ENCODE measurements at places on chromosomes 2 and 18. TPM values are rescaled to one million over a fixed set of nuclear protein-coding genes. Genes with fewer than 3 reads are reported as not detected.

- DNase-seq = no peak
Observed at GRCh38 chr2:194105358-194105757, 1551.7 kb upstream of the SLC39A10 start.

DNA sequence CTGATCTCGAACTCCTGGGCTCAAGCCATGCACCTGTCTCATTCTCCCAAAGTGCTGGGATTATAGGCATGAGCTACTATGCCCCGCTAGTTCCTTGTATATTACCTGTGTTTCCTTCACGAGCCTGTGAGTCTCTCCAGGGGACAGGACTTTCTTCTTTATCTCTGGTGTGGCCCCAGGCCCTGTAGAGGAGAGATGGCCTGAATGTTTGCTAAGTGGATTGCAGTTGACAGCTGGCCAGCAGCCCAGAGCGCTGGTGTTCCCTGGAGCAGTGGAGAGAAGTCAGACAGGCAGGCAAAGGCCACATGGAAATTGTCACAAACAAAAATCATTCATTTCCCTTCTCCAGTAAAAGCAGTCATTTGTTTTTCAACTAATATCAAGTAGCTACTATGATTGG lies 17.9 kb downstream of the LPIN1 start:
- no peak for DNase-seq

- DNase-seq = no peak
Observed at GRCh38 chr18:37607281-37607680, 41.7 kb upstream of the CELF4 start.

DNA sequence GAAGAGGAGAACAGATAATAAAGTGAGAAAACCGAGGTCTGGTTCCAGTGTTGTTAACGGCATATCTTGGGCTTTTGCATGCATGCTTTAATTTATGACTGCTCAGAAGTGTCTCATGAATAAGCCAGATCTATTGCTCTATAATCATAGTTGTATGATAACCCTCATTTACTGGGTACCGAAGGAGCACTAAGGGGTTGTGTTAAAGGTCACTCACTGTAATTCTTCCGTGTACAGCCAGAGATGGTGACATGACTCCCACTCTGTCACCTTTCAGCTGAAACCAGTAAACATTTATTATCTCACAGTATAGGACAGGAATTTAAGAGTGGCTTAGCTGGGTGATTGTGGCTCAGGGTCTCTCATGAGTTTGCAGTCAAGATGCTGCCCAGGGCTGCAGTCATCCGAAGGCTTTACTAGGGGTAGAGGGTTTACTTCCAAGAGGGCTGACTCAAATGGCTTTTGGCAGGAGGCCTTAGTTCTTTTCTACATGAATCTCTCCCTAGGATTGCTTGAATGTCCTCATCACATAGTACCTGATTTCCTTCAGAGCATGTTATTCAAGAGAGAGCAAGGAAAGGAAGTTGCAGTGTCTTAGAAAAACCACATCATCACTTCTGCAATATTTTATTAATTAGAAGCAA lies 107.0 kb downstream of the NAB1 start:
- peak; percentile 56 for DNase-seq

DNA sequence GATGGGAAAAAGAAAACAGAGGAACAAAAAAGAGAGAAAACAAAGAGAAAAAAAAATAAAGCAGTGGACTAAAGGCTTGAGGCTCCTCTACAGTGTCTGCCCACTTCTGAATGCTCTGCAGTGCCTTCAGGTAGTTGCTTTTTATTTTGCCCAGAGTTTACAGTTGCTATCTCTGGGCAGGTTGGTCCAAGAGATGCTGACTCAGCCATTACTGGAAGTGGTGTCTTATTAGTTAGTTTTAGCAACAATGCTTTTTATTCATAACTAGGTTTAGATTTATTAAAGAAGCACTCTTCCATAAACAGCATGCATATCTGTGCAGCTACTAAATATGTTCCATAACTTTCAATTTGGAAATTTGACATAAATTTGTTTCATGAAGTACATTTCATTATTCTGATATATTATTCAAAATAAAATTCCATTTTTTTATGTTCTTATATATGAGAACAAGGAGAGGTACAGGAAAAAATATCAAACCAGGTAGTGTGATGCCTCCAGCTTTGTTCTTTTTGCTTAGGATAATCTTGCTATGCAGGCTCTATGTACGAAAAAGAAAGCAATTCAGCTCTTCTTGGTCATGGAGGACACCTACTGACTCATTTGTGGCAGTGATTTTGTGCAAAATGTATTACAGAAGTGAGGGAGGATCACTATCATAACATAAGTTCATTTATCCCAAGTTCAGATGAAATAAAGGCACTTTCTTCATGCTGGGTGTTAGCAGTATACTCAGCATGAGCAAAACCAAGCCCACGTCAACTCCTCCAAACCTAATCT lies 69.5 kb downstream of the RPIA start:
- DNase-seq = no peak

DNA sequence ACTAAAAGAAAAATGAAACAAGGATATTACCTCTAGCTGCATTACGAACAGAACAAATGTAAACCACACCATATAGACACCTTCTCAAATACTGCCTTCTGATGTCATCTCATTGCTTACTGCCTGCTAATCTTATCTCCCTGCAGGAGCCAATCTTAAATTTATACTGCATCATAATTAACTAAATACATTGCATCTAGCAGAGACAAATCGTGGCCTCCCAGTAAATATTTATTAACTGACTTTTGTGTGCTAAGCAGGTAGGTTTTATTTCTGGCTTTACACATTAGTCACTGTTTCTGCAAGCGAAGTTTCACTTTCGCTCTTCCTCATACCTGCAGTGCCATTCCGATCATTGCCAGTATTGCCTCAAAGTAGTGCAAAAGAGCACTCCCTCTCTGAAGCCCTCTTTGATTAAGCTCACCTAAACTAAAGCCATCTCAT lies 67.5 kb downstream of the SPATS2L start:
- DNase-seq = no peak

- DNase-seq = peak; percentile 32
Observed at GRCh38 chr2:127887082-127887775, 1.5 kb upstream of the AMMECR1L start.

DNA sequence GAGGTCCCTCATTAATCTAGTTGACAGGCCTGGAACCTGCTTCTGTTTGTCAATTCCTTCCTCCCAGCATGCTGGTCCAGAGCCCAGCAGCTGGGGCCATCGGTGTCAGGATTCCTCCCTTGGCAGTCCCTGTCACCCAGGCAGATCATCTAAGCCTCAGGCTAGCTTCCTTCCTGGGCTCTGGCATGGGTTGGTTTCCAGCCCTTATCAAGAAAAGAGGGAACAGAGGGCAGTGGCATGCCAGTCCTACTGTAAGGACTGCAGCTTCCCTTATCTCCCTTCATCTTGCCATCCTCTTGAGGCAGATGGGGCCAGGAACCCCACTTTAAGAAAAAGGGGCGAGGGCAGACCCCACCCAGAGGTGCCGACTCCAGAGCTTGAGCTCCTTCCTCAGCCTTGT lies 10.9 kb upstream of the KCNK3 start:
- no peak for DNase-seq

- DNase-seq = peak; percentile 66
Observed at GRCh38 chr2:12606472-12607000, 110.2 kb upstream of the TRIB2 start.

GRCh38 chr2:102453501-102453900 lies 19.5 kb upstream of the SLC9A4 start:
- no peak for DNase-seq

GRCh38 chr2:86764661-86765309 lies 25.9 kb downstream of the CD8A start:
- peak; percentile 58 for DNase-seq

- DNase-seq = no peak
Observed at GRCh38 chr2:14633061-14633460, 544 bp downstream of the LRATD1 start.

DNA sequence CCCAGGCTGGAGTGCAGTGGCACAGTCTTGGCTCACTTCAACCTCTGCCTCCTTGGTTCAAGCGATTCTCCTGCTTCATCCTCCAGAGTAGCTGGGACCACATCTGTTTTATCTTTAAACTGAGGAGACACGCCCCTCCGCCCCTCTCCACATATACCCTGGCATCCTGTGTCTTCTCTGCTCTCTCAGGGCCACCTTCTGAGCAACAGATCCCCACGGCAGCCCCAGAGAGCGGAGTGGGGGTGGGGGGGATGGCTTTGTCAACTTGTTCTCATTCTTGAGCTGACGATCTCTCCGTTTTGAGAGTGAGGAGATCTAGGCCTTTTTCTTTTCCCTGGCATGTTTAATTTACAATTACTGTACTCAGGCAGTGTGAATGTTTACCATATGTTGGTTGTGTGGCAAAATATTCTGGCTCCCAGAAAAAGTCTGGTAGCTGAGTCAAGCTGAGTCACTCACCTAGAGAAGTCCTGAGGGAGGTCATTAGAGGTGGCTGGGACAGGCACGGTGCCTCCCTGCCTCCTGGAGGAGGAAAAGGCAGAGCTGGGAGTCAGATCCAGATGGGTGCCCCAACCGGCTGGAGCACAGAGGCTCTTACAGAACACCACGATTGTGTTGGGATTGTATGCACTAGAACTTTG lies 19.5 kb upstream of the ID2 start:
- DNase-seq = peak; percentile 97

DNA sequence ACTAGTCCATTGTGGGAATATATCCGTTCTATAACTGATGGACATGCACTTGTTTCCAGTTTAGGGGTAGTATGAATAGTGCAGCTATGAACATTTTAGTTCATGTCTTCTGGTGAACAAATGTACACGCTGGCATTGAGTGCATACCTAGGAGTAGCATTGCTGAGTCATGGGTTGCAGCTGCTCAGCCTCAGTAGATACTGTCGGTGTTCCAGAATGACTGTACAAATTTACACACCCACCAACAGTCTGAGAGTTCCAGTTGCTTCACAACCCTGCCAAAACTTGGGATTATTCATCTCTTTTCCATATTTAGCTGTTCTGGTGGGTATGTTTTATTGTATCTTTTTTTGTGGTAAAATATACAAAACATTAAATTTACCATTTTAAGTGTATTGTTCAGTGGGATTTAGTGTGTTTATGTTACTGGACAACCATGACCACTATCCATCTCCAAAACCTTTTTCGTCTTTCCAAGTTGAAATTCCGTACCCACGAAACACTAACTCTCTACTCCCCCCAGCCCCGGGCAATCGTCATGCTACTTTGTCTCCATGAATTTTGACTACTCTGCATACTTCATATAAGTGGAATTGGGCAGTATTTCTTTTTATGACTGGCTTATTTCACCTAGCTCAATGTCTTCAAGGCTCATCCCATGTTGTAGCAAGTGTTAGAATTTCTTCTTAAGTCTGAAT lies 281.0 kb downstream of the PRKCE start:
- DNase-seq = peak; percentile 87

DNA sequence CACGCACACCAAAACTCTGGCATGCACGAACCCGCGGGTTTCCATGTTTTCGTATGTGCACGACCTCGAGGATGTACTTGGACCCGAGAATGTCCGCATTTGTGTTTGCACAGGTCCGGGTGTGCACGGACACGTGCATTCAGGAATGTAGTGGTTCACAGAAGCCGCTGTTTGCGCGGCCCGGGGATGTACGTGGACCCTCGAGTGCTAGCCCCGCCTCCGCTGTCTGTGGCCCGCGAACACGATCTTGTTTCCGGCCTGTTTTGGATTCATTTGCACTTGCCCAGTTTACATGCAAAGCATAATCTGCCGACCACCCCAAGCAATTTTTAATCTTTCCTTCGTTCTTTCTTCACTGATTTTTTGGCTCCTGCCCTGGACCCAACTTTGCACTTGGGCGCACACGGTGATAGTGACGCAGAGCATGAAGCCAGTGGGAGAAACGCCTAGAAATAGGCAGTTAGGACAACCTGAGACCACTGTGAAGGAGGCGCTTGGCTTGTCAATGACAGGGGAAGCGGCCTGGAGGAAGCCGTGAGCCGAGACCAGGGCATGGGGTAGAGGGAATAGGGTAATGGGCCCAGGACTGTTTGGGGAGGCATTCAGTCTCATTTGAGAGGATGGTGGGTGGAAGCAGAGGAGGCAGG lies 45.4 kb upstream of the PTMA start:
- DNase-seq = no peak

DNA sequence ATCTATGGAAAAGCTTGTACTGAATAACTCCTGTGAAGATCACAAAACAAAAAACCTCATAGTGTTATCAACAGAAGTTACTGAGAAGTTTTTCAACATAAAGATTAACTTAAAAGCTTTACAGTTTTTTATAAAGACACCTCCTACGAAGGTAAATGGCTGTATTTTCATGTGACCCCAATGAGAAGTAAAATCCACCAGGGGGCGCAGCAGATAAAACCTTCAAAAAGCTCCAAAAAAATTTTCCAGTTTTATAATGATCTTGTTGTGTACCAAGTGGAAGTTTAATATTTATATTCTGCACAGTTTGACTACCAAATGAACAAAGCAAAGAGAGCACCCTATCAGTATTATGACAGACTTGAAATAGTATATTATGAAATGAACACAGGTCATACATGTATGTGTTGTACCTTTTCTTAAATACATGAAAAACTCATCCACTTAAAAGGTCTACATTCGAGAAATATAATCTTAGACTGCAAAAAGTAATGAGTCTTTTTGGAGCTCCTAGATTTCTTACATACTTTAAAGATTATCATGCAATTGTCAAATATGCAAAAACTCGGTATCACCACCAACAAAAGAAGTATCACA lies 38.5 kb downstream of the PNO1 start:
- DNase-seq = peak; percentile 68

DNA sequence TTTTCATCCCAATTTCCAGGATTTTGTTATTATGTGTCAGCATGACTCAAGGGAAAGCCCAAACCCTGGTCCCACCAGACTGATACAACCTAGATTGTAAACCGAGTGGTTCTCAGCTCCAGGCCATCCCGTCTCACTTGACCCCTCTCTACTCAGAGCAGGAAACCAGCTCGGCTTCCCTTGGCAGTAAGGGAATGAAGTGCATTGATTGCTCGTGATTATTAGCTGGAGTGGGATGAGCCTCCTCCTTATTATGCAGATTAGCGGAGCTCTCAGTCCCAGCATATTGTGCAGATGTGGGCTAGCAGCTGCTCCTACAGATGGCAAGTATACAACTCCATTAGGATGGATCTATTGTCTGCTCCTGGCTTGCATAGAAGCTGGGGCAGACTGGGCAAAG lies 167.6 kb downstream of the LNPK start:
- DNase-seq = no peak

The POTEJ gene
- not detected for total RNA-seq

The IL1RL1 gene
- total RNA-seq = not detected

The SATB2 gene
- total RNA-seq = 9.9 TPM

The DYSF gene
- not detected for total RNA-seq

The CMPK2 gene
- 0.13 TPM for total RNA-seq

The CDKL4 gene
- not detected for total RNA-seq

The MARCO gene
- not detected for total RNA-seq

The RBFA gene
- 28.2 TPM for total RNA-seq

The HOXD4 gene
- 7.8 TPM for total RNA-seq

The TBC1D8 gene
- total RNA-seq = 3.4 TPM

The STON1 gene
- 4.9 TPM for total RNA-seq

The IL36A gene
- total RNA-seq = not detected
